Cardiac fibroblast (primary cell): ENCODE measurements at places on chromosomes 16 and 17.

DNA sequence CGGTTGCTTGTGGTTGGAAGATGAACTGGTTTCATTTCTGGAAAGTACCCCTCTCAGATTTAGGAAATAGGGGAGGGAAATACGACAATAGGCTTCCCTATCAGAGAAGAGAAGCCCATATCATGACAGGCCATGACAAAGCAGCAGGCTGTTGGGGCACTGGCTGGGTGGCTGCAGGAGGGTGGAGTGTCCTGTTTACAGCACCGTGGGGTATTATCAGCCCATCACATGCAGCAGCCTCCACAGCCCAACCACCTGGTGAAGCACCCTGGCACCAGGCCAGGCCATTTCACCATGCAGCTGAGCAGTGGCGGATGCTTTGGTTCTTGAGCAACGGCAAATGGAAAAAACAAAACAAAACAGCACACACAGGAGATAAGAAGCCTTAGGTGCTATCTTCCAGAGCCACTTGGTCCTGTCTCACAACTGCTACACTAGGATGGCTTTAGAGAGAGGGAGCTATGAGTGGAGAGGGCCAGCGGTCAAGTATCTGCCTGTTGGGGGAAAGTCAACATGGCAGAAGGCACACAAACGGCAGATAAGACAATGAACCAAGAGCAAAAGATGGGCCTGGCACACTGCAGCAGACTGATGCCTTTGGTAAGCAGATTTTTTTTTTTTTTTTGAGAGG, 24.2 kb downstream of the FAM117A start:
- DNase-seq, result peak; percentile 59

DNA sequence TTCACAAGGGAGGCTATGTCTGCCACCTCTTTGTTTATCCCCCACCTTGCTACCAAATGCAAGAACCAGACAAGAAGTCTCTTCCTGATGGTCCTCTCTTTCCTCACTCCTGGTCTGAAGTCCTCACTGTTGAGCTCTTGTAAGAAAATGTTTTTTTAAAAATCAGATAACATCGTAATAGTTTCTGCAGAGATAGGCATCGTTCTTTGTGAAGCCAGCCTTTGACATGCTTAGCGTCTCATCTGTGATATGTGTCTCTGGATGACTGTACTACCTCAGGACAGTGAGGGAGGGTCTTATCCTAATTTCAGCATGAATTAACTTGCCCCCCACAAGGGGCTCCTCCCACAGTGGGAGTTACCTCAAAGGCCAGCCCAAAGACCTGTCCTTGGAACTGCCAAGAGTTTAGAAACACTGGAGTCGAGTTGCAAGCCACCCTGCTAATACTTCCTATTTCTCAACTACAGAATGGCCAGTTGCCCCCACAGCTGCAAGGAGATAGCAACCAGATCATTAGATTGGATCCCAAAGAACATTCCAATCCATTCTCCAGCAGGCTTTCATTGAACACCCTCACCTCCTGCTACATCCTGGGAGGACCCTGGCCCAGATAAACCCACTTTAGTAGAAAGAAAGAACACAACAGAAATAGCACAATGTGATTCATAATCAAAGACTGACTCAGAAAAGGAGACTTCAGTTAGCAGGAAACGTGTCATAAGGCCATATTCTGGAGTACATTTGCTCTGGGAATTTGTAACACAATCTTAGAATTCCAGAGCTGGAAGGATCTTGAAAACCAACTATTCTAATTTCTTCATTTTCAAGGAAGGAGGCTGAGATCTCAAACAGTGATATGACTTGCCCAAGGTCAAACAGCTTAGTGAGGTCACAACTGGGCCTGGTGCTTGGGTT, 151.0 kb downstream of the IRX3 start:
- DNase-seq, result peak; percentile 66

DNA sequence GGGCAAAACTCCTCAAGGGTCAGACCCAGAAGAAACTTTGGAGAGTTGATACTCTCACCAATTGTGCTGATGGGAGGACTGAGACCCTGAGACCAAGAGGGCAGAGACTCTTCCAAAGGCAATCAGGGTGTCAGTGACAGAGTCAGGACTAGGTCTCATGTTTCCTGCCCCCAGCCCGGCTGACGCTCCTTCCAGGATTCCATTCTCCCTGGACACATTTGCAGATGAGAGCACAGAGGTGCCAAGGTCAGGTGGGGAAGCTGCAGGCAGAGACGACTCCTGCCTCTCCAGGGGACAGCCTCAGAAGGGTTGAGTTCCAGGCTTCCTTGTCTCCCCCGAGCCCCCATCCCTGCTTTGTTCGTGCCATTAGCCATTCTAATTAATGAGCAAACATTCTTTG, 174.1 kb downstream of the WSCD1 start:
- no peak for DNase-seq

GRCh38 chr17:7084088-7084487, 4.0 kb upstream of the CLEC10A start:
- DNase-seq, result peak; percentile 44

- no peak for DNase-seq
These were observed 2.5 kb upstream of the FAM20A start for GRCh38 chr17:68603656-68604055.

- DNase-seq, result no peak
These were observed 9.8 kb downstream of the ASPA start for GRCh38 chr17:3485481-3486068.

- peak; percentile 85 for DNase-seq
These were observed 15.9 kb downstream of the B9D1 start for GRCh38 chr17:19346351-19347255.

GRCh38 chr16:88045820-88046303, 94.6 kb downstream of the BANP start:
- no peak for DNase-seq

DNA sequence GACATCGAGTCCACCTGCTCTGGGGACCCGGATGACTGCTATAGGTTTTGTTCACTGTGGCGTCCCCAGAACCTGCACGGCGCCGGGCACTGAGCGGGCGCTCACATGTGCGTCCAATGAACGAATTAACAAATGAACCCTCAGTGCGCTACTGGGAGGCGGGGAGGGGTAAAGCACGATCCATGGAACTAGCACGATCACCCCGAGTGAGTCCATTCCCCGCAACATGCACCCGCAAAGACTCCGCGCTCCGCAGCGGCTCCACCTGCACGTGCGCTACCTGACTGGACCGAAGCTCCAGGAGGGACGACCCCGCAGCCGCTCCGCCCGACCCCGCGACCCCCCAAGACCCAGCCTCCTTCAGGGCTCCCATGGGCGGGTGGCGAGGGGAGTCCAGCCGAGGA, 491 bp downstream of the TRAP1 start:
- DNase-seq, result no peak

GRCh38 chr17:69111794-69112193, 29.9 kb downstream of the ABCA6 start:
- no peak for DNase-seq

DNA sequence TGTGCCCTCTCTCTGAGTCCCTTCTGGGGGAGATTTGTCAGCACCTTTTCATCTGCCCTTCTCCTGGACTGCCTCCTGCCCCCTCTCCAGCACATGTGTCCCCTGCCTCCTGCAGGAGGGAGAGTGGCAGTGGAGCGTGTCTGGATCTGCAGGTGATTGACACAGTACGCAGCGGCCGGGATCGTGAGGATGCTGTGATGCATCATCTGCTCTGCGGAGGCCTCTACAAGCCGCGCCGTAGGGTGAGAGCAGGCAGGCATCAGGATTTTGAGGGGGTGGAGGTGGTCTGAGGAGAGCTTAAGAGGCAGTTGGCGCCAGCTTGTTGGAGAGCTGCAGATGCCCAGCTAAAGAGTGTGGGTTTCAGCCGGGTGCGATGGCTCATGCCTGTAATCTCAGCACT, 10.9 kb downstream of the SLC9A5 start:
- no peak for DNase-seq

DNA sequence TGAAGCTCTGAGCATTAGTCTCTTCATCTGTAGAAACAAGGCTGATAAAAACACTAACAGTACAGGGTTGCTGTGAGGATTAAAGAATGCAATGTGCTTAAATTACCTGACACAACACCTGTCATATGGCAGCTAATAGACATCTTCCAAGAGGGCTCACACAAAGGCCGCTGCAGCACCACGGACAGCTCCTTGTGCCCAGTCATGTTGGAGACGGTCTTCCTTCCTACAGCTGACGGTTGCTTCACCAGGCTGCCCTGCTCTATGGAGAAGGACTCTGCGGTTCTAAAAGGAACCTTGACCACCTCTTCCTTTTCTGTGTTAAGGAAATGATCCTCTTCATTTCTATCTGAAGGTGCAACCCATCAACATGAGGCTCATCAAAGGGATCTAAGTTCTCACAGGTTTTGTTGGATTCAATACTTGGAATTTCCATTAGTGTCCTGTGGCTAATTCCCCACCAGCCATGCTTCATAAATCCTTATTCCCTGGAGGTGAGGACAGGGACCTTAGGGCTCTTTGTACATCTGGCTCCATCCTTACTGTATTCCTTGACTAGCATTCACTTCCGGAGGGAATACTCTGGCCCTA, 138.9 kb upstream of the CES5A start:
- DNase-seq, result peak; percentile 5

- no peak for DNase-seq
These were observed 3.1 kb downstream of the TNFRSF13B start for GRCh38 chr17:16968786-16969185.

DNA sequence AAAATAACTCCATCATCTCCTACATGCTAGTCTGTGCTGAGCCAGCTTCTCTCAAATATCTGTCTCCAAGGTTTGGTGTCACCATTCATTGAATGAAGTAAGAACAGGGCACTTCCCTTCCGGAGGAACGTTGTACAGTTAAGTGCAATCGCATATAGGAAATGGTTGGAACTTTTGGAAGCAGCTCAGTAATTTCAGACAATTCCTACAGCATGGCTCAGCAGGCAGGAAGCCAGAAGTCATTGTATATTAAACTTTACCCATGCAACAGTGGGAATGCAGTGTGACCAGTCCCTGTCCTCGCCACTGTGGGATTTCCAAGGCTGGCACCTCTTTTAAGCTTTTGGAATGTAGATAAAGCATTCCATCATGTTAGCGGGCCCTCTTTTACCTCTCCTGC, 51.1 kb upstream of the MYH2 start:
- peak; percentile 74 for DNase-seq

- DNase-seq, result no peak
These were observed 78.9 kb downstream of the TRIM37 start for GRCh38 chr17:59027750-59028149.

- DNase-seq, result no peak
These were observed 684 bp downstream of the YPEL2 start for GRCh38 chr17:59331929-59332748.

- DNase-seq, result no peak
These were observed 62.8 kb downstream of the SPACA3 start for GRCh38 chr17:33054412-33054811.

- DNase-seq, result no peak
These were observed 572.2 kb downstream of the CDH13 start for GRCh38 chr16:83198977-83199376.

- no peak for DNase-seq
These were observed 360.1 kb upstream of the CDH11 start for GRCh38 chr16:65481956-65482355.

GRCh38 chr16:19485611-19486010, 36.3 kb downstream of the GDE1 start:
- DNase-seq, result no peak

DNA sequence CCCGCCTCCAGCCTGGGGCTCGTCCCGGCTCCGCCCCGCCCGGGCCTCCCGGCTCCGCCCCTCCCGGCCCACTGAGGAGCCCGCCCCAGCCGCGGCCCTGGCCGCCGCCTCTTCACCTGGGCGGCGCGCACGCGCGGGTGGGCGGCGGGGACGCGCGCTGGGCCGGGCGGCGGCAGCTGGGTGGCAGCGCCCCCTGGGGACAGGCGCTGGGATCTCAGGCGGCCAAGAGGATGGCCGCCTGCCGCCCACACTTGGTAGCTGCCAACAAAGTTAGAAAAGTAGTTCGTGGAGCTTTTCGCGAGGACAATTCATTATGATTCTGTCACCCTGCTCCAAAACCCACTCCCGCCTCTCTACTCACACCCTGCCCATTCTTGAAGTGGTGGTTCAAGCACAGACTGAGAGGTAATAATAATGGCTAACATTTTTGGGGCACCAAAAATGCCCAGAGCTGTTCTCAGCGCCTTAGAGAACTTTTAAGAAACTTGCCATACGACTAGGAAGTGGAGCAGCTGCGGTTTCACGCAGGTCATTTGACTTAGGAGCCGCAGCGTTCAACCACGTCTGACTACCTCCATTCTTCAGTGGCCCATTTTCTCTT, 340 bp upstream of the MYO1D start:
- DNase-seq, result peak; percentile 89

- no peak for DNase-seq
These were observed 119.2 kb downstream of the SKAP1 start for GRCh38 chr17:48310748-48311213.

- DNase-seq, result no peak
These were observed 26.6 kb downstream of the C16orf74 start for GRCh38 chr16:85724126-85724879.

- no peak for DNase-seq
These were observed 50.2 kb downstream of the COX10 start for GRCh38 chr17:14119546-14119945.

GRCh38 chr17:38431346-38432145, 3.3 kb downstream of the ARHGAP23 start:
- DNase-seq, result no peak

GRCh38 chr16:66516509-66516807, 33.5 kb downstream of the TK2 start:
- no peak for DNase-seq

- no peak for DNase-seq
These were observed 22.5 kb downstream of the GABARAPL2 start for GRCh38 chr16:75588716-75589115.

GRCh38 chr17:2023692-2024571, 1.2 kb downstream of the RTN4RL1 start:
- DNase-seq, result peak; percentile 51

DNA sequence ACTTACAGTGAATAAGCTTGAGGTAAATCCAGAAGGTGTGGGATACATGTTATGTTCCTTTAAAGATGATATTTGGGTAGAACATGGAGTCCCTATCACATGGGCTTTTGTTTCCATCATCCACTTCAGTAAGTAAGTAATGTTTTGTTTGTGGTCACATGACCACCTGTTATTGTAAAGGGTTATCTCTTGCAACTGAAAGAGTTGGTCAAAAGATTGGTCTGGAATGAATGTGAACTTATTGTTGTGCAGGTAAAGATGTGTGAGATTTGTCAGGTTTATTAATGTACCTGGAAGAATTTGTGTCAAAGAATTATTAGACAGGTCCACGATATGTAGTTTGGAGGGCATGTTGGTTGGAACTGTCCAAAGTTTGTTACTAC, 1.6 kb downstream of the OMG start:
- DNase-seq, result no peak

GRCh38 chr16:30397776-30398660, 2.8 kb downstream of the ZNF48 start:
- DNase-seq, result no peak

DNA sequence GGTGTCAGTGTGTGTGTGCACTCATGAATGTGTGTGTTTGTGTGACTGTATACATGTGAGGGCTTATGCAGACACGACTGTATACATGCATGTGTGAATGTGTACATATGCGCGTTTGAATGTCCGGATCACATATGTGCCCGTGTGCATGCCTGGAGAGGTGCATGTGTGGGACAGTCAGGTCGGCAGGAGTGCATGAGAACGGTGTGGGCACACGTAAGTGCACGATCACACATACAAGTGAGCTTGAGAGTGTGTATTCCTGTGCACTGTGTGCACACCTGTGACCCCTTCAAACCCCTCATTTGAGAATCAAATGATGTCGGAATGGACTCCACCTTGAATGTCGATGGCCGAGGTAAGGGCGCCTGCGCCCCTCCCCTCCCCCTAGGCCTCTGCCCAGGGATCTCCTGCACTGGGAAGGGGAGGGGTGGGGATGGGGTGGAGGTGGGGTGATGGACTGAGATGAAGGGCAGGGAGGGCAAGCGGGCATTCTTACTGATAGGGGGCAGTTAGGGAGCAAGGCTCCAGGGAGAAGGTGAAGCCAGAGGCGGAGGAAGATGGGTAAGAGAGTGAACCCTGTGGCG, 601 bp upstream of the NGFR start:
- DNase-seq, result no peak
